ENCODE measurements at places on chromosomes 3 and 15.
A peak's percentile ranks its signal among the peaks of the same experiment; 100 is the strongest.

DNA sequence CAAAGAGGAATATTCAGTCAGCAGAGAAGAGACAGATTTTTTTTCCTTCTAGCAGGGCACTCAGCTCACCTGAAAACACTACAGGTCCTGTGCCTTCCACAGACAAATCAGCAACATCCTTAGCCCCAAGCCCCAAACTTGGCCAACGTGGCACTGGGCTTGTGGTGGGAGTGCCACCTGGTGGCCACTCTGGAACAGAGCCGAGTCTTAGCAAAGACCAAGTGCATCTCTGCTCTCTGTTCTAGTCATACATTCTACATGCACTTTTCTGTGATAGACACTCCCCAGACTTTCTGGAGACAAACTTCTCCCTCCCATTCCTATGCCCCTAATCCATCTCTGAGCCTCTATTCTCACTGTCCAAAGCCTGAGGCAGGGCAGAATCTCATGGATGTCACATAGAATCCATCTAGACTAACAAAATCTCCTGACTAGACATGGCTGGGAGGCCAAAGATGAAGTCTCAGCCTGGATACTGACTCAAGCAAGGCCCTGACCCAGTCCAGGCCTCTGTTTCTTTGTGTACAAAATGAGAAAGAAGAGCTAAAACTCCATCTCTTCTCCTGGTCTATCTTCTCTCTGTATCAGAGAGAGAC is 5.1 kb upstream of the SEMA7A start:
- DNase-seq = peak; percentile 73

DNA sequence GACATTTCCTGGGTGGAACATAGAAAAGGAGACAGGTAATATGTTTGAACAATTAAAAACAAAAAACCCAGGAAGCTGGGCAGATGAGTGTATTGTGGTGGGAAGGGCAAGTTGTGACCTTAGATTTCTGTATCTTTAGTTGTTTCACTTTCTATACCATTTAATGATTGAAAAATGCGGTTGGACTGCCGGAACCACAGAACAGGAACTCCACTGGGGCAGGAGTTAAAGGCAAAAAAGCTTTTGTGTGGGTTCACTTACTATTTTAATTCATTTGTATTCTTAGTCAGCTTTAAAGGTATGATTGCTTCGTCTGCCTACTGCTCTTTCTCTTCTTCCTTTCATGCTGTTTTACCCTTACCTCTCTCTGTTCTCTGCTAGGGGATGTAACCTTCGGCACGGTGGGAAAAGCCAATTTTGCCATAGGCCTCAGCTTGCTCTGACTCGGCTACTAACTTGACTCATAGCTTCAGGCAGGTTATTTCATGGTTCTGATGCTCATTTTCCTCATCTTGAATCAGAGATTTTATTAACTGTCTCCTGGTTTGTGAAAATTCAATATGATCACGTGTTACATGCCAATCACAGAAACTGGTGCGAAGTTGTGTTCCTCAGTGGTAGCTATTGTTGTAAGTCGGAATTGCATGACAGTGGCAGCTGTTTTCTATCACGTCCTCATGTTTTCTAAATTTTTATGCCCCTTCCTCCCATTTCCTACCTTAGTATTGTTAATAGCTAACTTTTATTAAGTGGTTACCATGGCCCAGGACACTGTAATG is 1.6 kb upstream of the MCTP2 start:
- DNase-seq = no peak

- no peak for DNase-seq
Measured at GRCh38 chr15:75694241-75695182, 18.1 kb downstream of the CSPG4 start.

DNA sequence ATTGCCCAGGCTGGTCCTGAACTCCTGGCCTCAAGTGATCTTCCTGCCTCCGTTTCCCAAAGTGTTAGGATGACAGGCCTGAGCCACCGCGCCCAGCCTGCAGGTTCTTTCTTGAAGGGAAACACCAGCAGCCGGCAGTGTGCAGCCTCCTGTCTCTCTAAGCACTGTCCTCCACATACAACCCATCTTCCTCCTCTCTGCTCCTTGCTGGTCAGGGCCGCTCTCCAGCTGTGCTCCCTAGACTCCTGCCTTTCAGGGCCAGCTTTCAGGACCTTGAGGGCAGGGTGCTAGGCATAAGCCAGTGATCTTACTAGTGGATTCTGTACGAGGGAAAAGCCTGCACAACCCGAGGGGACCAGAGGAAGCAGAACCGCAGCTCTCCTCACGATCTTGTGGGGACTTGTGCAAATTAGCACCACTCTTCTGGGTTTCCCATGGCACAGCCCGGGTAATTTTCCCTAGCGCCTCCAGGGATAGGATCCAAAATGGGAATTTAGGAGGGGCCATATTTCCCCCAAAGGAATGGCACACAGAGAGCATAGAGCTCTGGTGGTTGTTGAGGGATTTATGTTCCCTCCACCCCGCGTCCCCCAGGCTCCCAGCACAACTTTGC is 18.2 kb upstream of the CORO2B start:
- DNase-seq = no peak

DNA sequence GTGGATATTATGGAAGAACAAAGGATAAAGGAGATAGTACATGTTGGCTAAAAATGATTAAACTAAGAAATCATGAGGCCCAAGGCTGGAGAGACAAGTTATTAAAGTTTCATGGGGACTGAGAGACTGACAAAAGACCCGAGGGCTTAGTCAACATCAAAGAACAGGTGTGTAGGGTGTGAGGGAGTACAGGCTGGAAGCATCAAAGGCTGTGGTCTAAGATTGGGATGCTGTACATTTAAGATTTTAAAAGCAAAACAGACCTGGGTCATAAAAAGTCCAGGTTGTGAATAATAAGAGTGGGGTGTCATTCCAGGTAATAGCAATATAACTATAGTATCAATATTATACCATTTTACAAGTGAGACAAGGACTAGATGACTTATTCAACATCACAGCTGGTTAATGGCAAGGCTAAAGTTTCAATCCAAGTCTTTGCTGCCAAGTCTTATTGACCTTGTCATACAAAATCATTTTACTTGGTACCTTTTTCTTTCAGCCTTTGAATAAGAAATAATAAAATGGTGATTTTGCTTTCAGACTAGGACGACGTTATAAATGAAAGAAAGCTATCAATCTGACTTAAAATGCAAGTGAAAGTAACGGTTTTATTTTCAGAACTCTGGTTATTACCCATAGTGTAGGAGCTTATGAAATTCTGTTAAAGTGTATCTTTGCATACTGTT is 211.6 kb downstream of the TNIK start:
- no peak for DNase-seq

DNA sequence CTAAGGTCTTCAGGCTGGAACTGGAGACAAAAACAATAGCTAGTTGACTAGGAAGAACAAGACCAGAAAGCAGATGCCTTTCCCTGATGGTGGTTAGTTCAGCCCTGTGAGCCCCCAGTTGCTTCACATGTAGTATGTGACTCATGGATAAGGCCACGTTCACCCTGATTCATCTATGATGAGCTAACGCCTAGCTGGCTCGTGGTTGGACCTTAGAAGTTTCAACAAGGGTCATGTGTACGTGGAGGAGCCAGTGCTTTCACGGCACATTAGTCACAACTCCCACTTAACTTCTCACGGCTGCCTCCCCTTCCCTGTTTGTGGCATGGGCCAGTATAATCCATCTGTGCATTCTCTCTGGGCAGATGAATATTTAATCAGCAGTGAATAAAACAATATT is 20.6 kb downstream of the COL8A1 start:
- DNase-seq = no peak

DNA sequence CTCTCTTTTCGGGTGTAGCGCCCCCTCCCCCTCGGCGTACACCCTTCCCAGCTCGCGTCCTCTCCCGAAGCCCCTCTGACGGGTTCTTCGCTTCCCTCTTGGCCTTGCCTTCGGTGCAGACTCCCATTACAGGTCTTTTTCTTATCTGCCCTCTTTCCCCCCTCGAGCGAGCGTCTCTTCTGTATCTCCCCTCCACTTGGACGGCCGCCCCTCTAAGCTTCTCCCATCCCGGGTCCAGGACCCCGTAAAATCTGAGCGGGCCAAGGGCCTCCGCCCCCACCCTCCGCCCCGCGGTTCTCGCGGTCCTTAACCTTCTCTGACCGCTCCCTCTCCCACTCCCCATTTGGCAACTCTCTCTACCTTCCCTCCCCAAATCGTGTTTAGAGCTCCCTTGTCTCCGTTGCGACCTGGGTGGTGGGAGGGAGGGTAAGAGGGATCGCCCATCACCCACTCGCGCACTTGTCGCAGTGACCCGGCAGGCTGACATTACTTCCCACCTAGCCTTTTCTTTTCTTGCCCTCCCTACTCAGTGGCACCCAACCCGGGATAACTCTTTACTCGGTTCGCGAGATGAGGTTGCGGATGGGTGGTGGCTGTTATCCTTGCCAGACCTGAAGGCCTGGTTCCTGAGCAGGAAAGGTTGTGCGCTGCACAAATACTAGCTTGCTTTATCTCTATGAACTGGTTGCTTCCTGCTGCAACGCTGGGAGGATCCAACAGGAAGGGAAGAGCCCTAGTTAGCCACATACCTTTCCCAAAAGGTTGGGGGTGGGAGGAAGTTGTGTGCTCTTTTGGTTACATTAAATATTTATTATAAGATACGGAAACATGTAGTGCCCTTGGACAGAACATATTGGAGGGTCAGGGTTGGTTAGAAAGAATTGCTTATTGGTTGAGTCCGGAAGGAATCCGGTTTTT is 922 bp downstream of the RAB11A start:
- DNase-seq = no peak

GRCh38 chr15:71437919-71438318 is 322.6 kb downstream of the THSD4 start:
- DNase-seq = no peak

GRCh38 chr3:151262871-151263525 is 15.3 kb downstream of the P2RY14 start:
- DNase-seq = no peak

- no peak for DNase-seq
Measured at GRCh38 chr15:35713733-35714132, 167.8 kb upstream of the DPH6 start.

DNA sequence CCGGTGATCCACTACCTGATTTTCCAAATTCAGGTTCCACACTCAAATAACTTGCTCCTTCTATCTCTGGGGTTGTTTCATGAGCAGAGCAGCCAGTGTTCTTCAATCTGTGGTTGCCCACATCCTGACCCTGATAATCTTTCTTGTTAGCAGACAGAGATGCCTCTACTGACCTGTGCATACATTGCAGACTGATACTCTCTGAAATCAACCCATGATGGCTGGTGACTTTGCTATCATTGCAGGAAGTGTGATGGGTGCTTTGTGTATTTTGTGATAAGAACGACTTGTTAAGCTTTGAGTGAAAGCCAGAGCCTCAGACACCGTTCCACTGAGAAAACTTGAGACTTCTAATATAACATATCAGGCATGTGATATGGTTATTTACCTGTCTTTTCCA is 39.9 kb downstream of the GATM start:
- no peak for DNase-seq

- DNase-seq = no peak
Measured at GRCh38 chr3:72266016-72266370, 481.0 kb upstream of the PROK2 start.

Measured in T-cell (primary cell).